ENCODE measurements at places on chromosomes 7 and 10. TPM values are rescaled to one million over a fixed set of nuclear protein-coding genes. Genes with fewer than 3 reads are reported as not detected.

- no peak overlapping the region for H3K4me3 ChIP-seq
- no peaks in the 10 kb centered on the region for H3K36me3 ChIP-seq
- DNase-seq, result no peak
- peaks cover 76% of the 10 kb centered on the region for H3K4me1 ChIP-seq
These were observed 39.7 kb downstream of the DLG5 start for GRCh38 chr10:77886795-77887355.

- no peaks in the 10 kb centered on the region for H3K4me1 ChIP-seq
- H3K4me3 ChIP-seq, result no peak overlapping the region
These were observed 38.5 kb downstream of the CREM start for GRCh38 chr10:35165136-35165535.

DNA sequence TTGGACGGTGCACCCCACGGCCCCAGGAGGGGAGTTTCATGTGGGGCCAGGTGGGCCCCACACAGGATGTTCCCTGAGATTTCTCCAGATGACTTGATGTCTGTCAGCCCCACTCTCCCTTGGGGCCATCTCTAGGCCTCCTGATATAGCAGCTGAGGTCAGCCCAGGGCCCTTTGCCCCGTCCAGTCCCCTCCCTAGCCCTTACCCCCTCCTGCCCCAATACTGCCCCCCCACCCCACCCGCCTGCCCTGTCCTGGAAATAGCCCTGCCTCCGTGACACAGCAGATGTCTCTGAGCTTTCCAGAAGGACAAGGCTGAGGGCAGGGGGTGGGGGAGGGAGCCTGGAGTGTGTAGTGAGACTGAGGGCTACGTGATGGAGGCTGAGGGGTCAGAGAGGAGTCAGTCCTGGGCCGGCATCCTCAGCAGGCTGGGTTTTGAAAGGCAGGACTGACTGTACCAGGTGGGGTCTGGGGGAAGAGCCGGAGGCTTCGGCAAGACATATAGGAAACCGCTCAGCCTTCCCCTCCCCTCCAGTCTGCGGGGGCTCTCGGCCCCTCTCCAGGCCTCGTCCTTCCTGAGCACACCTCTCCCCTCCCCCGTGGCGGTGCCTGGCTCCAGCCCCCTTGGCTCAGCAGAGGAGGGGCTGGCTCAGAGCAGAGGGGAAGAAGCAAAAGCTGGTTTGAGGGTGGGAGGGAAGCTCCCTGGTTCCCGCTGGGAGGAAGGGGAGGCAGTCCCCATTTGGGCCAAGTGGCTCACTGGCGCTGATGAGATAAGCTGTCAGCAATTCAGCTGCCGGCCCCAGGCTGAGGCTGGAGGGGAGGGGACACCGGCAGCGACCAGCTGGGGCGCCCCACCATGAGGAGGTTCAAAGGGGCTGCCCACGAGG, 2.0 kb downstream of the FLNC start:
- peaks cover 48% of the 10 kb centered on the region for H3K4me1 ChIP-seq
- no peaks in the 10 kb centered on the region for H3K36me3 ChIP-seq
- H3K27ac ChIP-seq, result peak overlapping the region; percentile 85
- H3K4me3 ChIP-seq, result peak overlapping the region; percentile 58

AGBL3 gene
- 4.9 TPM for total RNA-seq

GRCh38 chr10:572696-573095, 116.8 kb downstream of the DIP2C start:
- H3K27me3 ChIP-seq, result no peaks in the 10 kb centered on the region
- H3K36me3 ChIP-seq, result no peaks in the 10 kb centered on the region
- DNase-seq, result no peak

ANKRD61 gene
- total RNA-seq, result not detected

DNA sequence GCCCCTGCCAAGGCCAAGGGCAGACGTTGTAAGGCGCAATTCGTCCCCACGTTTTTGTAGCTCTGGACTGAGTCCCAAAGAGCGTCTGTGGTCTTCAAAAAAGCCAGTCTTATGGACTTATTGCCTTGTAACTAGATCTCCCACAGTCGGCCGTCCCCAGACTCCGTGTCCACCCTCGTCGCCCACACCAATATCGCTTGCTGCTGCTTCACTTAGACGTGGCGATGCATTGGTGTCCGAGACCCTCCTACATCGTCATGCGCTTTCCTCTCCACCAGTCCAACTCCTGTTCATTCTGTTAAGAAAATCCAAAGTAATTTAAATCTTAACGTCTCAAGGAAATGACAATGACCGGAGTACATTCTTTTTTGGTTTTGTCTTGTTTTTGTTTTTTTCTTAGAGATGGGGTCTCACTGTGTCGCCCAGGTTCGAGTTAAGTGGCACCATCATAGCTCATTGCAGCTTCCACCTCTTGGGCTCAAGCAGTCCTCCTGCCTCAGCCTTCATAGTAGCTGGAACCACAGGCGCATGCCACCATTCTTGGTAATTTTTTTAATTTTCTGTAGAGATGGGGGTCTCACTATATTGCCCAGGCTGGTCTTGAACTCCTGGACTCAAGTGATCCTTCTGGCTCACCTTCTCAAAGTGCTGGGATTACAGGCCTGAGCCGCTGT, 851 bp downstream of the KIFBP start:
- no peaks in the 10 kb centered on the region for H3K27me3 ChIP-seq
- no peak for DNase-seq
- H3K4me1 ChIP-seq, result peaks cover 54% of the 10 kb centered on the region
- peak overlapping the region; percentile 81 for H3K27ac ChIP-seq
- H3K4me3 ChIP-seq, result peak overlapping the region; percentile 90
- peaks cover 8% of the 10 kb centered on the region for H3K36me3 ChIP-seq

UTF1 gene
- total RNA-seq, result not detected

DNA sequence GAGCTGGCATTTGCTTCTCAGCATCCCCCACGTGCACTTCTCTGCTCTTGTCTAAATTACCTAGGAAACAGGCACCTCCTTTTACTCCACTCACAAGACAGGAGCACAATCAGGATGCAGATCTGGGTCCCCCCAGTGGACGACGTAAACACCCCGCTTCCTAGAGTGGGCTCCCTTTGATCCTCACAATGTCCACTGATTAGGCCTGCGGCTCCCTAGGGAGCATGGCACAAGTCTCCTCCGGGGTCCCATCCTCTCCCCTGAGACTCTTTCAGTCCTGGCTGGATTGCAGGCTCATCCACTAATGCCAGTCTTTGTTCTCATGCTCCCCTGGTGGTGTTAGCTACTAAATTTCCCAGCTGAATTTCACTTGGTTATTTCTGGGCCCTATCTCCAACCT, 98.3 kb downstream of the GLI3 start:
- no peaks in the 10 kb centered on the region for H3K36me3 ChIP-seq
- peak; percentile 80 for DNase-seq
- H3K4me1 ChIP-seq, result peaks cover 28% of the 10 kb centered on the region
- no peaks in the 10 kb centered on the region for H3K27me3 ChIP-seq
- H3K27ac ChIP-seq, result no peak overlapping the region
- no peak overlapping the region for H3K4me3 ChIP-seq

DNA sequence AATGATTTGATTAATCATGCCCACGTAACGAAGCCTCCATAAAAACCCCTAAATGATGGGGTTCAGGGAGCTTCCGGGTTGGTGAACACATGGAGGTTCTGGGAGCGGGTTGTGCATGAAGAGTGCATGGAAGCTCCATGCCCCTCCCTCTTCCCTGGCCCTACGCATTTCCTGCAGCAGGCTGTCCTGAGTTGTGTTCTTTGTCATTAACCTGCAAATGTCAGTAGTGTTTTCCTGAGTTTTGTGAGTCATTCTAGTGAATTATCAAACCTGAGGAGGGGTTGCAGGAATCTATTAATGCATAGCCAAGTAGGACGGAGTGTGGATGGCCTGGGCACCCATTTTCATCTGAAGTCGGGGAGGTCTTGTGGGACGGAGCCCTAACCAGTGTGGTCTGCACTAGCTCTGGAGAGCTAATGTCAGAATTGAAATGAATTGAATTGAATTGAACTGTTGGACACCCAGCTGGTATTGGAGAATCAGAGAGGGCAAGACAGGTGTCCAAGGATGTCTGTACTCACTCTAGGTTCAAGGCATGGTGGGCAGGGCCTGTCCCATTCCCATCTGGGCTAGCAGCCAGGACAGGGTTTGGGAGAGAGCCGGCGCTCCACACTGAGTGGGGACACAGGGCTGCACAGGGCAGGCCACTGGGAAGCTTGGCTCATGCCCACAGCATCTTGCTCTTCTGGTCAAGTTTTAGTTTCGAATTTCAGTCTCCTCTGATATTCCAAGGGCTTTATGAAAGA, 22.3 kb upstream of the ARHGAP22 start:
- H3K4me1 ChIP-seq, result no peaks in the 10 kb centered on the region
- no peaks in the 10 kb centered on the region for H3K27me3 ChIP-seq
- peak; percentile 77 for DNase-seq
- no peak overlapping the region for H3K4me3 ChIP-seq
- no peak overlapping the region for H3K27ac ChIP-seq
- H3K36me3 ChIP-seq, result no peaks in the 10 kb centered on the region

HHEX gene
- total RNA-seq, result 6.1 TPM

DNA sequence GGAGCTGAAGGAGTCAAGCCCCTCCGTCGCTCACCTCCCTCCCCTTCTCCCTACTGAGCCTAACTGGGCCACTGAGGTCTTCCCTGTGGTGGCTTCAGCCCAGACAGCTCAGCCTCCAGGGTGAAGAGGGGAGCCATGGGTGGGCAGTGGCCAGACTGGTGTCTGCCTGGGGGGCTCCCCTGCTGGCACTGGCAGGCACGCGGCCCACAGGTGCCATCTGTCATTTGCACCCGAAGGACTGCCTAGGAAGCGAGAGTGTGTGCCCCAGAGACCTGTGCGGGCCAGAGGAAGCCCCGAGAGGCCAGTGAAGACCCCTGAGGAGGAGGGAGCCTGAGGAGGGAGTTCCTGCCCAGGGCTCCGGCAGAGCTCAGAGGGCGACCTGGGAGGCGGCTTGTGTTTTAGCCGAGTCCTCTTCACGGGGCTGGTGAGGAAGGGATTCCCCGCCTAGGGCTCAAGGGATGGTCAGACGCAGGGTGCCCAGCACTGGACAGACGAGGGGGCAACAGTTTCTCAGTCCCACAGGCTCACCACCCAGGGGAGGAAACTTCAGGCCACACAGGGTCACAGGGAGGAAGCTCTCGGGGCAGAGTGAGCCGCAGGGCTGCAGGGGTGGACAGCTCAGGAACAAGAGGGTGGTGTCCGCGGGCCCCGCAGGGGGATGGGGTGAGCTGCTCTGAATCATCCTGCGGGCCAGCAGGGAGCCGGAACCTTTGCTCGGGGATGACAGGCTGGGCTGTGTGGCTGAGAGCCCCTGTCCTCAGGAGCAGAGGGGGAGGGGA, 76.2 kb upstream of the PPP2R2D start:
- no peaks in the 10 kb centered on the region for H3K27me3 ChIP-seq
- H3K4me3 ChIP-seq, result no peak overlapping the region
- no peak overlapping the region for H3K27ac ChIP-seq

DNA sequence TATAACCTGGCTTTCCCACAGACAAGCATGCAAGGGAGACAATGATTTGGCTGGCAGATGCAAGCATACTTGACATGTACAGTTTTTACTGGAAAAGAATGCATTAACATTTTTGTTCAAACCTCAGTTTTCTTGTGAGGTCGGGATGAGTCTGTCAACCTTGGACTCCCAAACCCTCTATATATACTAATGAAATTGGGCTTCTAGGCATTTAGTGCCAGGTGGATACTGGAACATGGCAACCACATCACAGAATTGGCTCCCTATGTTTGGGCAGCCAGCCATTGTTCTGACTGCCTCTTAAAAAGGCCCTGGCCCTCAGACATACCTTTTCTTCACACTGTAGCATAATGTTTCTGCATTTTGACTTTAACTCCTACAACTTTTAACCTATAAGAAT, 39.1 kb downstream of the CDK6 start:
- H3K4me1 ChIP-seq, result peaks cover 39% of the 10 kb centered on the region
- DNase-seq, result no peak
- H3K4me3 ChIP-seq, result no peak overlapping the region
- no peak overlapping the region for H3K27ac ChIP-seq

DNA sequence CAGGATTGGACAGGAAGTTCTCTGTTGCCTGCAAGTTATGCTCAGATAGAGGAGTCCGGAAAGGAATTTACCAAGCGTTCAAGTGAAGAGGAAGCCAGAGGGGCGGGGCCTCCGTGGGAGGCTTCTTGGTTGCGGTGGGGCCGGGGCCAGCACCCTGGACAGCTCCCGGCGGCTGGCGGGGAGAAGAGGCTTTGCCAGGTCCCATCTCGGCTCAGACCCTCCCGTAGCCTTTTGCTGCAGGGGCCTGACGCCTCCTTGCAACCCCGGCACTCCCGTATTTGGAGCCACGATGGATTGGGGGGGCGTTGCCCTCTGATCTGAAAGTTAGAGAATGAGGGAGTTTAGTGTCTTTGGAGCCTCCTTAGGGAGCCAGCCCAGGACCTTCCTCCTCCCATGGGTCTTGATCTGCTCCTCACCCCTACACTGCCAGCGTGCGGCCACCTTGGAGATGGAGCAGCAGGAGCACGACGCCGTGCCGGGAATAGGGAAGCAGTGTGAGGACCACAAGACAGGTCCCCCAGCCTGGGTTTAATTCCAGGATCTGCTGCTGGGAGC, 3.1 kb upstream of the SLC18A3 start:
- H3K36me3 ChIP-seq, result no peaks in the 10 kb centered on the region
- H3K4me3 ChIP-seq, result no peak overlapping the region
- H3K4me1 ChIP-seq, result peaks cover 35% of the 10 kb centered on the region
- DNase-seq, result peak; percentile 56
- H3K27ac ChIP-seq, result no peak overlapping the region

- no peak overlapping the region for H3K27ac ChIP-seq
- H3K4me1 ChIP-seq, result peaks cover 9% of the 10 kb centered on the region
- no peaks in the 10 kb centered on the region for H3K36me3 ChIP-seq
- H3K27me3 ChIP-seq, result no peaks in the 10 kb centered on the region
- DNase-seq, result no peak
These were observed 4.4 kb upstream of the SMIM30 start for GRCh38 chr7:113122744-113123143.

- H3K4me3 ChIP-seq, result no peak overlapping the region
- H3K36me3 ChIP-seq, result no peaks in the 10 kb centered on the region
- no peaks in the 10 kb centered on the region for H3K27me3 ChIP-seq
- H3K4me1 ChIP-seq, result peaks cover 25% of the 10 kb centered on the region
- H3K27ac ChIP-seq, result no peak overlapping the region
These were observed 19.8 kb downstream of the CCNY start for GRCh38 chr10:35355971-35356724.

GRCh38 chr7:2929321-2930201, 85.5 kb upstream of the GNA12 start:
- DNase-seq, result no peak
- H3K27ac ChIP-seq, result no peak overlapping the region
- H3K27me3 ChIP-seq, result no peaks in the 10 kb centered on the region
- no peaks in the 10 kb centered on the region for H3K36me3 ChIP-seq
- no peaks in the 10 kb centered on the region for H3K4me1 ChIP-seq

CHN2 gene
- total RNA-seq, result 11.0 TPM

DNA sequence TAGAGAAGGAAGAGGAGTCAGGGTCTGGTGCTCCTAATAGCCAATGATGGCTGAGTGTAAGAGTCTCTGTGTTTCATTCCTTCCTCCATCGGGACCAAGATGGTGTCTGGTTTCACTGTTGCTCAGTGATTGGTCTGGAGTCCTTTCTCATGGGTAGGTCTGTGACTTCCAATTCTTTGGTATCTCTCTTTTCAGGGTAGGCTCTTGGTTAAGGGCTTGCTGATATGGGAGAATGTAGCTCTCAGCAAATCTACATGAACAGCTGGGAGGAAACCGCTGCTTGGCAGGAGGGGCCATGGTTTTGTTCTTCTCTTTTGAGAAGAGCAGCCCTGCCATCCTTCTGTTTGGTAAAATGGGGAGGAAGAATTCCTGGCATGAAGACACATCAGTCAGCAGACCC, 209.1 kb upstream of the PODXL start:
- no peaks in the 10 kb centered on the region for H3K27me3 ChIP-seq
- no peak for DNase-seq
- H3K27ac ChIP-seq, result no peak overlapping the region
- no peaks in the 10 kb centered on the region for H3K4me1 ChIP-seq
- H3K4me3 ChIP-seq, result no peak overlapping the region

GRCh38 chr10:88048312-88048711, 184.9 kb downstream of the PTEN start:
- H3K36me3 ChIP-seq, result no peaks in the 10 kb centered on the region
- no peaks in the 10 kb centered on the region for H3K27me3 ChIP-seq
- H3K4me3 ChIP-seq, result no peak overlapping the region
- DNase-seq, result no peak
- peaks cover 9% of the 10 kb centered on the region for H3K4me1 ChIP-seq
